ENCODE measurements at places on chromosomes 6 and 20. TPM values are rescaled to one million over a fixed set of nuclear protein-coding genes. Genes with fewer than 3 reads are reported as not detected.

DNA sequence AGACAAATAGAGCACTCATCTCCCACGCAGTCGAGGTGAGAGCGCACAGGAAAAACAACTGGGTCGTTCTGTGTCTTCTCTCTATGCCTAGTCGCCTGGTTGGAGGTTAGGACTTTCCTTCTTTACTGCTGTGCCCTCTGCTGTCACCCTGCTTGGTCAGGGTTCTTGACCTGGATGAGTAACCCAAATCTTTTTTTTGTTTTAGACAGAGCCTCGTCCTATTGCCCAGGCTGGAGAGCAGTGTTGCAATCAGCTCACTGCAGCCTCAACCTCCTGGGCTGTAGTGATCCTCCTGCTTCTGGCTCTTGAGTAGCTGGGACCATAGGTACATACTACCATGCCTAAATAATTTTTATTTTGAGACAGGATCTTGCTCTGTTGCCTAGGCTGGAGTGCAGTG is 24.5 kb downstream of the PRPF6 start:
- H3K36me3 ChIP-seq, result peaks cover 75% of the 10 kb centered on the region
- DNase-seq, result no peak
- H3K4me1 ChIP-seq, result no peaks in the 10 kb centered on the region
- no peak overlapping the region for H3K27ac ChIP-seq

DNA sequence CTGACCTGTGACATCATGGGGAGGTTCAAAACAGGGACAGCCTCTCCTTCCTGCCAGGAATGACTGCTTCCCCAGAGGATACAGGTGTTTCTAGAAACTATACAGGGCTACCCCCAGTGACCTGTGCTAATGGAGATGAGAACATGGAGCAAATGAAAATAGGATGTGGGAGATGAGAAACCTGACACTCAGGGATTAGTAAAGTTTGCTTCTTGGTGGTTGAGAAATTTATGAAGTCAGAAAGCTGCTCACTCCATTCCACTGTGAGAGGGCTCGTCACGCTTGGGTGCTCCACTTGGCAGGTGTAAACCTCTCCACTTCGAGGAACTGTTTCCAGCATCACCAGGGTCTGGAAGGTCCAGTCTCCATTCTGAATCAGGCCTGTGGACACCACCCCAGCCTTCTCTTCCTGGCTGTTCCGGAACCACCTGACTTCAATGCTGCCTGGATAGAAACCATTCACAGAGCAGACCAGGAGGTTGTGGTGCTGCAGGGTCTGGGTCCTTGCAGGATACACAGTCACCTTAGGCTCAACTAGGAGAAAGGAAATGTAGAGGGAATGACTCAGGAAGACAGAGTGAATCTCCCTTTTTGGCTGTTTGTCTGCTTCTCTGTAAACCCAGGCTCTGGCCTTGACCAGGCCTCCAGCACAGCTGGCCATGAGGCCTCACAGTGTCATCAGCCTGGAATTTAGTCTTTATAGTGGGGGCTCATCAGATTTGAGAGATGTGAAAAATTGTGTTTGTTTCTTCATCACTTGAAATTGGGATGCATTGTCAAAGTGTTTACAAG is 10.8 kb downstream of the HLA-DRB5 start:
- no peak for DNase-seq
- H3K36me3 ChIP-seq, result no peaks in the 10 kb centered on the region
- no peak overlapping the region for H3K27ac ChIP-seq
- H3K4me1 ChIP-seq, result no peaks in the 10 kb centered on the region
- no peak overlapping the region for H3K4me3 ChIP-seq

DNA sequence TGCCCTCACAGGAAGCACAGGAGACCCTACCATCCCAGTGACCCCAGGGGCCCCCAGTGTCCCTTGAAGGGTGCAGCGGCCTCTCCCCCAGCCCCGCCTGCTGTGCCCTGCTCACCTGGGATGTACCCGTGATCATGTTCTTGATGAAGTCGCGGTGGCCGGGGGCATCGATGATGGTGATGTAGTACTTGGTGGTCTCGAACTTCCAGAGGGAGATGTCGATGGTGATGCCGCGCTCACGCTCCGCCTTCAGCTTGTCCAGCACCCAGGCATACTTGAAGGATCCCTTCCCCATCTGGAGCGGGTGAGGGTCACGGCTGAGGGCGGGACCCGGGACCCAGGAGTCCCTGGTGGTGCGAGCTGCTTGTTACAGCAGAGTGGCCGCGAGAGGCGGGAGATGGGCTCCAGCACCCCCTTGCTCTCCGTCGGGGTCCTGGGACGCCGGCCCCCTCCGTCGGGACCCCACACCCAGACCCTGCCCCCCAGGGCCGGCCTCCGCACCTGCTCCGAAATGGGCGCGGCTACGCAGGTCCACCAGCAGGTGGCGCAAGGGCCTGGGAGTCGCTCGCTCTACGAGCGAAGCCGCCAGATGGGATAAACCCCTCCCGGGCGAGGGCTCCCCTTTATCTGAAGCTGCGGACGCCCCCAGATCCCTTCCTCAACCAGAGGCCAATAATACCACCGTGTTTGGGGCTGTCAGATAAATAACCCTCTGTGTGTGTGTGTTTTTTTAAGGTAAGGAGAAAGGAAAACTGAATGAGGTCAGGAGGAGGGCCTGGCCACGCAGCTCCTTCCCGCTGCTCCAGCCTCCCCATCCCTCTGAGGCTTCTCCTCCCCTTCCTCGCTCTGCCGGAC is 2.9 kb downstream of the EEF1A2 start:
- no peaks in the 10 kb centered on the region for H3K27me3 ChIP-seq
- no peak for DNase-seq
- H3K4me1 ChIP-seq, result peaks cover 24% of the 10 kb centered on the region
- peak overlapping the region; percentile 68 for H3K4me3 ChIP-seq

GRCh38 chr6:134878136-134878535 is 71.8 kb downstream of the ALDH8A1 start:
- H3K36me3 ChIP-seq, result no peaks in the 10 kb centered on the region
- H3K4me1 ChIP-seq, result no peaks in the 10 kb centered on the region
- no peak for DNase-seq
- no peak overlapping the region for H3K27ac ChIP-seq
- no peaks in the 10 kb centered on the region for H3K27me3 ChIP-seq

GRCh38 chr20:57781901-57782300 is 72.1 kb upstream of the PMEPA1 start:
- H3K27me3 ChIP-seq, result no peaks in the 10 kb centered on the region
- H3K4me1 ChIP-seq, result no peaks in the 10 kb centered on the region
- no peak overlapping the region for H3K27ac ChIP-seq

The BANF2 gene
- not detected for total RNA-seq

The TPBG gene
- total RNA-seq, result 53.8 TPM

Measured in thoracic aorta (tissue), 2 donors.